Fibroblast of the aortic adventitia (primary cell): ENCODE measurements at places on chromosomes 13 and 19.

DNA sequence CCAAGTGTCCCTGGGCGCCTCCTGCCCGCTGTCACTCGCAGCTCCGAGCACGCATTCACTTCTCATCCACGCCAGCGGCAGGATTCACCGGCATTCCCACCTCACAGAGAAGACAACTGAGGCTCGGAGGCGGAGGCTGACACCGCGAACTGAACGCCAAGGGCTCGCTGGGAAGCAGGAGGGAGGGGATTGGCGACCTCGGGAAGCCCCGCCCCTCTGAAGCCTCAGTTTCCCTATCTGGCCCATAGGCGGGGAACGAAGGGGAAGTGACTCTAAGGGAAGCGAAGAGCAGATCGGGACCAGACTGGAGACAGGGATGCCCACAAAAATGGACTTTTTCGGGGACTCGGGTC, 256 bp downstream of the MICOS13 start:
- no peak for DNase-seq

GRCh38 chr13:48562296-48563066, 29.6 kb upstream of the RCBTB2 start:
- DNase-seq, result no peak

- DNase-seq, result peak; percentile 98
Observed at GRCh38 chr19:4976401-4977298, 7.7 kb downstream of the KDM4B start.

- no peak for DNase-seq
Observed at GRCh38 chr13:110713642-110713952, at the start of gene ING1. ING1 (plus strand) TSS chr13:110713700; CDS start chr13:110714150, 450 bp downstream.

GRCh38 chr13:82717249-82717648, 1165.0 kb downstream of the SLITRK1 start:
- DNase-seq, result peak; percentile 84

- no peak for DNase-seq
Observed at GRCh38 chr13:109858319-109858718, 71.9 kb upstream of the IRS2 start.

- DNase-seq, result no peak
Observed at GRCh38 chr13:42394711-42395085, 122.7 kb downstream of the AKAP11 start.
